ENCODE measurements at places on chromosomes 5 and 9.

GRCh38 chr9:104506565-104506964 is 2.5 kb downstream of the OR13F1 start:
- no peak for DNase-seq

GRCh38 chr9:107708791-107709190 is 219.2 kb upstream of the KLF4 start:
- no peak for DNase-seq

GRCh38 chr5:45793638-45794532 is 97.7 kb upstream of the HCN1 start:
- DNase-seq, result no peak

DNA sequence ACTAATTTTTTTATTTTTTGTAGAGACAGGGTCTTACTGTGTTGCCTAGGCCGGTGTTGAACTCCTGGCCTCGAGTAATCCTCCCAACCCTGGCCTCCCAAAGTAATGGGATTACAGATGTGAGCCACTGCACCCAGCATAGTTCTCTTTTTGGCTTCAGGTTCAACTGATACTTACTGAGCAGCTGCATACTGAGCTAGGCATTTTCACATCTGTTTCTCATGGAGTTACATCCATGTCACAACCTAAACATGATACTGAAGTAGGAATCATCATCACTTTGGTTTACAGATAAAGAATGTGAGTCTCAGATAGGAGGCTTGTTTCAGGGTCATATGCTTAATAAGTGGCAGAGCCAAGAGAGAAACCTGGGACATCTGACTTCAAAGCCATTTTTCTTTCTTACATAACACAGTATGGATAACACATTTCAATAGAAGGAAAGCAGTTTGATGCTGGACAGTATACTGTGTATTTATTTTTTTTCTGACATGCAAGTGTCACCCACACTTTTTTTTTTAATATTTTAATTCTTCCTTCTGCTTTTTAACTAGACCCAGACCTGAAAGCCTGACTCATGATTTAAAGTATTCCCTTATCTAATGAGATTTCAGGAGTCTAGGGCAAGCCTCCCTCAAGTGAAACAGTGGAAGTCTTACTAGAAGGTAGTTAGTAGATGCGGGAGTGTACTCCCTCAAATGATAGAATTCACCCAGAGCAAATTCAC is 90.8 kb downstream of the HACD4 start:
- DNase-seq, result no peak

GRCh38 chr9:135857843-135858242 is 49.5 kb downstream of the CAMSAP1 start:
- DNase-seq, result no peak

DNA sequence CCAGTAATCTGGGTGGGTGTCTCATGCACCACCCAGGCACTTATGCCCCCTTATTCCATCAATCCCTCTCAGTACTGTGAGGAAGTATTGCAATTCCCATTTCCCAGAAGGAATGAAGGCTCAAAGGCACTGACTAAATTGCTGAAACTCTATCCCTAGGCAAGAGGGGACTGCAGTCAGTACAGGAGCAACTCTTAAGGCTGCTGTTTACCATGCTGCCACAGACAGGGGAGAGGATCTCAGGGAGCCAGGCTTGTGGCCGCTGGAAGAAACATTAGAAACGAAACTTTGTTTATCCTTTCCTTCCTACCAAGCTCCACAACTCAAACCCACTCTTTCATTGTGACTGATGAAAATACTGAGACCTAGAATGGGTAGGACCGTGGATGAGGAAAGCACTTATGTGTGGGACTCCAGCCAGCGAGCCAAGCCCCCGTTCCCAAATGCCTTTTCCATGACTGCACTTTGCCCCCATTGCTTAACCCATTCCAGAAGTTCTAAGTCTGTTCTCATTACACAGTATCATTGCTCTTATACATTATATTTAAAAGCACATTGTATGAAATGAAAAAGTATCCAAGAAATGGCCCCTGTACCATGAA is 54.3 kb downstream of the TLE1 start:
- DNase-seq, result no peak

GRCh38 chr9:78030553-78031443 is 813 bp downstream of the GNAQ start:
- DNase-seq, result peak; percentile 39

DNA sequence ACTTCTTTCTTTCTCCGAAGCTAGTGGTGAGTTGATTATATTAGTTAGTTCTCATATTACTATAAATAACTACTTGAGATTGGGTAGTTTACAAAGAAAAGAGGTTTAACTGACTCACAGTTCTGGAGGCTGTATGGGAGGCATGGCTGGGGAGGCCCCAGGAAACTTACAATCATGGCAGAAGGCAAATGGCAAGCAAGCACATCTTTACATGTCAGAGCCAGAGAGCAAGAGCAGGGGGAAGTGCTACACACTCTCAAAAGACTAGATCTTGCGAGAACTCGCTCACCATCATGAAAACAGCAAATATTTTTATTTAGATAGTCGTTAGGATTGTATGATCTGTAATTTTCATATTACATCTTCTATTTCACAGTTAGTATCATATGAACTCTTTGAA is 711.2 kb downstream of the PTPRD start:
- no peak for DNase-seq

GRCh38 chr5:15116996-15117395 is 245.4 kb upstream of the ANKH start:
- DNase-seq, result no peak

- DNase-seq, result no peak
Observed at GRCh38 chr9:13728917-13729811, 449.7 kb upstream of the MPDZ start.

GRCh38 chr9:95880021-95880690 is 4.7 kb downstream of the ERCC6L2 start:
- DNase-seq, result no peak

- no peak for DNase-seq
Observed at GRCh38 chr5:8229551-8229950, 360.6 kb downstream of the MTRR start.

- no peak for DNase-seq
Observed at GRCh38 chr9:35407846-35408245, 82.1 kb upstream of the RUSC2 start.

GRCh38 chr9:99748266-99748665 is 73.4 kb upstream of the NR4A3 start:
- no peak for DNase-seq

- DNase-seq, result no peak
Observed at GRCh38 chr5:149922950-149923349, 21.6 kb downstream of the PDE6A start.

Data from T-helper 9 cell (primary cell).